ENCODE measurements at places on chromosomes 6 and 20.

- no peak for DNase-seq
These were observed 17.4 kb upstream of the PRDM13 start for GRCh38 chr6:99589290-99589672.

DNA sequence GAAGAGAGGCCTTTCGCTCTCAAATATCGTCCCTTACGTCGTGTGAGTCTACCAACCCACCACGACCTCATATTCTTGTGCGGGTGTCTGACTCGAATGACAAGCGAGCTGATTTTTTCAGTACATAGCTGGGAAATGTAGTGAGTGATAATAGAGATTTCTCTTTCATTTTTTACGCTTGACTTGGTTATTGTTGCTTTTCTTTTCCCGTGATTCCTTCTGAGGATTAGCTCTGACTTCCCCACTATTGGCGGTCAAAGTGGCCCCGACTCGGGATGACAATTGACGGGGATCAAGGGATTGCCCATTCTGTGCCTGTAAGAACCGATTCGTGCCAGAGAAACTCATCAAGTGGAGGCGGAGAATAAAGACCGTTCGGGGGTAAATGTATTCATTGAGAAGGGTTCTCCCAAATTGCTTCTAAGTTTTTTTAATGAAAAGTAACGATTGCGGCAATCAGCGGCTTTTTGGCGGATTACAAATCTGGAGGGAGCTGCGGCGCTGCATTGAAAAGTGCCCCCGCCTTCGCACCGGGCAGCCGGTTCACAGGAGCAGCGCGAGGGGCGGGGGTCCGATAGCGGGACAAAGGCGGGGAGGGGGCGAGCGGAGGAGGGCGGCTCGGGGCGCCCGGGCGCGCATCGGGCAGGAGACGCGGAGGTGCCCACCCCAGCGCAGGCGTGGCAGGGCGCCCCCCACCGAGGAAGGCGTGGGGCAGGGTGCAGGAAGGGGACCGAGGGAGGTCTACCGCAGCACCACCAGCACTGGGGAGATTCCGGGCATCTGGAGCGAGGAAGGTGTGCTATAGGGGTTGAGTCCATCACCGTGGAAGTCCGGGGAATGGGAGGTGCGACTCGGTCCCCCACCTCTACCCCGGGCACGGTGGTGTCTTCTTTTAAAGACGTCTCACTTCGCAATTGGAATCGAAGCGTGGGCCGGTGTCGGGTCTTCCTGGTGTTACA is 44.5 kb upstream of the OSTM1 start:
- no peak for DNase-seq

DNA sequence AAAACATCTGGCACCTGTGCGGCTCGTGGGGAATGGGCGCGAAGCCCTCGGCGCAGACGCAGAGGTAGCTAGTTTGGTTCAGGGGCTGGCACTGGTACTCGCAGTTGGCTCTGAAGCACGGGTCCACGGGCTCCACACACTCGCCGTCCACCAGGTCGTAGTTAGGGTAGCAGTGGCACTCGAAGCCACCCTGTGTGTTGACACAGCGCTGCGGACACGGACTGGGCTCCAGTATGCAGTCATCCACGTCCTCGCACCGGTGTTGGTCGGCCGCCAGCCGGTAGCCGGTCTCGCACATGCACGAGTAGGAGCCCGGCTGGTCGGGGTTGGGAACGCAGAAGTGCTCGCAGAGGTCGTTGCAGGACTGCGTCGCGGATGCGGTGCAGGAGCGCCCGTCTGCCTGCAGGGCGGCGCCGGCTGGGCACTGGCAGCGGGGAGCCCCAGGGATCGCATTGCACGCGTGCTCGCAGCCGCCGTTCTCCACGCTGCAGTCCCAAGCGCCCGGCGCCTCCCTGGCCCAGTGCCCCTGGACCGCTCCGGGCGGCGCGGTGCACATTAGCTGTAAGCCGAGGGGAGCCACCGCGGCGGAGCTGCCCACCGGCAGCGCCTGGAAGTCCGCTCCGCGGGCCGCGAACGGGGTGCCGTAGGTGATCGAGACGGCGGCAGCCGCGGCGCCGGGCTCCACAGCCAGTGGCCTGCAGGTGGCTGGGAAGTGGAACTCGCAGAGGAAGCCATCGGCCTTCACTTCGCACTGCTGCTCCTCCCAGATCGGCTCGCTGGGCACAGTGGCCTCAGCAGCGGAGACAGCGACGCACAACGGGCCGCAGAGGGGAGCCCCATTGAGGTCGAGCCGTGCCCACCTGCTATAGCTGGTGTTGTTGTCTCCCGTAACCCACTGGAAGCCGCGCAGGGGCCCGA is 930 bp downstream of the THBD start:
- peak; percentile 37 for DNase-seq

- DNase-seq, result no peak
These were observed 689 bp upstream of the KCNB1 start for GRCh38 chr20:49483018-49483695.

GRCh38 chr20:32541323-32542258 is 43.5 kb downstream of the NOL4L start:
- no peak for DNase-seq

- peak; percentile 94 for DNase-seq
These were observed 18.6 kb upstream of the SLCO4A1 start for GRCh38 chr20:62623488-62624324.

GRCh38 chr6:56247654-56248122 is 308 bp upstream of the COL21A1 start:
- DNase-seq, result no peak

GRCh38 chr6:68711386-68712000 is 76.4 kb downstream of the ADGRB3 start:
- no peak for DNase-seq

DNA sequence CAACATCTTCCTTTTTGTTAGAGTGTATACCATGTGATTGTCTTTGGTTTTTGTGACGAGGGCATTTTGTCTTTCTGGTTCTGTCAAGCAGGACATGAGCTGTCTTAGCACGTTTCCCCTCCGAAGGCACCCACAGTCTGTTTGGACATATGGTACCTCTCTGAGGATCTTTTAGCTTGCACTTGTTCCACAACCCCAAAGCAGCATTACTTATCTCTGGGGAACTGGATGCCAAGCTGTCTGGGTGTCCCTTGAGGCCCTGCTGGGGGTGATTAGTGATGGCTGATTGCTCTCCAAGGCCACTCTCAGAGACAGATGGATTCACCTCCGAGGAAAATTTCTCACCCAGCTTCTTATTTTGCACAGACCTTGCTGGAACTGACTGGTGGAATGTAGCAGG is 445.0 kb upstream of the CHD6 start:
- no peak for DNase-seq

DNA sequence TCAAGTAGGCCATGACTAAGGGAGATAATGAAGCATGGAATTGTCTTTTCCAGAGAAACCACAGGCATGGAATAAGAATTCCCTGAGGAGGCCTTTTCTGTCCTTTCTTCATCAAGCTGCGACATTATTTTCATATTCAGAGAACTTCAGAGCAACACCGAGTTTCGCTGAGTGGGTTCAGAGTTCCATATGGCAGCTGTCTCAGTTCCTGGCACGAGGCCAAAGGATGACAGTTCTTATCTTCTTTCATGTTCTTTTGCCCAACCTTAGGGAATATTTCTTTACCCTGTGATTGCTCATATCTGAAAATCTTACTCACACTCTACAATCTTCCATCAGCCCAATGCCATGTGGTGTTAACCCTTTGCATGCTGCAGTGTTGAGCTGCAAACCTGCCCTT is 135.3 kb upstream of the BMP2 start:
- DNase-seq, result no peak

- DNase-seq, result peak; percentile 42
These were observed 942 bp downstream of the ACAT2 start for GRCh38 chr6:159762681-159763293.

DNA sequence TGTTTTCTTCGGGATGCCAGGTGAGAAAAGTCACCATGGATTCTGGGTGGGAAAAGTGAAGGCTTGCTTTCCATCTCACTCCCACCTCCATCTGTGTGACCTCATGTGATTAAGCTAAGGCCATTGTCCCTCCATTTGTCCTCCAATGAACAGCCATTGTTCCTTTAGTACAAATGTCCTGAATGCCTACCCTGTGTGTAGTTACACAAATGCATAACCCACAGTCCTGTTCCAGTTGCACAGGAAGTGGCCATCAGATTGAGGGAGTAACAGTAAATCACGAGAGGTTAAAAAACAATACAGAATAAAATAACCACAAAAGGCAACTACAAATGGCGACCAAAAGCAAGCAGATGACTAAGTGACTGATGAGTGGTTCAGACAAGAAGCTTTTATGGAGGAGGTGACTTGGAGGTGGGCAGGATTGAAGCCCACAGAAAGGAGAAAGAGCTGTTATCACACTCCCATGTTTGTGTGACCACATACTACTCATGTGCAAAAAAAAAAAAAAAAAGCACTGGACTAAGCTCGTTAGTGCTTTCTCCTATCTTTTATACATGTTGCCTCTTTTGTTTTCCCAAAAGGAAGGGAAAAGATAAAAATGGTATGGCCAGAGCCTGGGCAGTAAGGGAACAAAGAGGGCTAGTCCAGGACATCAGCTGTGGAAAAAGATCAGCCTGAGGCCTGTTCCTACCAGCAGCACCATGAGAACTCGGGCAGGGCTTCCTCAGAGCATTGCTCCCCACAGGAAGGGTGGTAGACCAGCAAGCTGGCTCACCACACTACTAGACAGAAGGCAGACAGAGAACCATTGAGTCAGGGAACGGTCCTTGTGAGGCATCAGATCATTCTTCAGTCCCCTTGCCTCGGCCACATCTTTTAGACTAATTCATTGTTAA is 111.0 kb downstream of the TFAP2A start:
- no peak for DNase-seq

DNA sequence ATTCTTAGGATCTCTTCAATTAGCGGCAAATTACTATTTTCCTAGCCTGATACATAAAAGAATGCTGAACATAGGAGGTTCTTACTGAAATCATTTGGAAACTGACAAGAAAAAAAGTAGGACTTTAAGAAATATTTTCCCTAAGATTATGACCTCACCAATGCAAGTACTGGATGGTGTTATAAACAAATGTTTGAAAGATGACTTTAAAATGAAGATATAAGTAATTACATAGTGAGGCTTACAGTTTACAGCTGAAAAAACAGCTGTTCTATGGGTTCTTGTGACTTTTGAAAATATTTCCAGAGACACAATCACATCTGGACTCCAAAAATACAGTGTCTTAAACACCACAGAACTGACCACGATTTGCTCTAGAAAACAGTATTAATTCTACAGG is 64.9 kb downstream of the ADAT2 start:
- DNase-seq, result no peak

- DNase-seq, result no peak
These were observed 86.0 kb downstream of the PTPN1 start for GRCh38 chr20:50595988-50596693.

DNA sequence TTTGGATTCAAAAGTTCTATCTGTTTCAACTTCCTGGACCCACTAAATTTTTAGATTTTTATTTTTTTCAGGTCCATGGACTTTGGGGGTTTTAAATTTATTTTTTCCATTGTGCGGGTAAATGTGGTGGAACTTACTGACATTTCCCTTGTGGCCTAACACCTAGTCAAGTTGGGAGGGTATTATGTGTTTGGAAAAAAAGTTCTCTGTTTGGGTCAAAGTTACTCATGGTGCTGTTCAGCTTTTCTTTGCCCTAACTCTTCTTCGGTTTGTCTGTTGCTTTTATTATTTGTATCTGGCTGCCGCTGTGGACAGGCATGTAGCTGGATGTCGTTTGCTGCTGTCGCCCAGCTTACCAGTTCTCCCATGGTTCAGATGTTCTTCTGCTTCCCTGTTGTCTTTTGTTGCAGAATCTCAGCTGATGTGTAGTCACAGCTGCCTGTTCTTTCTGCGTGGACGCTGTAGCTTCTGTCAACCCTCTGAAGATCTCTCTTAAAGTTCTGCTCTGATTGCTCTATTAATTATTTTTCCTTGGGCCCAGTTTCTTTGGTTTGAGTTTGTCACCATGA is 7.9 kb downstream of the IGF2R start:
- no peak for DNase-seq

- no peak for DNase-seq
These were observed 62.0 kb upstream of the TOP1 start for GRCh38 chr20:40966516-40967185.

- DNase-seq, result no peak
These were observed 100.0 kb downstream of the SOBP start for GRCh38 chr6:107589934-107590333.

- DNase-seq, result no peak
These were observed 21.4 kb upstream of the NELFCD start for GRCh38 chr20:58959652-58960051.

DNA sequence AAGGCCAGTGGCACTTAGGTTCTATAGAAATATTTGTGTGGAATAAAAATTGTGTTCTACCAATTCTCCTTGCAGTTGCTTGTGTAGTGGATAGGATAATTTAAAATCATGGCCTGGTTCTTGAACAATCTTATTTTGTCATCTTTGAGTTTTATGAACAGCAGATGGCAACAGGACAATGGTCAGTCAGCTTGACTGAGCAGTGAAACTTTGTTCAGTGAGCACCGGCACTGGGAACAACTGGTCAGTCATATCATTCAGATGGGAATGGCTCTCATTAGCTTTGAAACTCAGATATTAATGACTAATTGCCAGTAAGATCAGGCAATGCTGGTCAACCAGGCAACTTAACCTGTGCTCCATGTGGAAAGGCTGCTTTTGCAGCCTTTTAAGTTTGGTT is 129.2 kb downstream of the BCKDHB start:
- no peak for DNase-seq

GRCh38 chr6:89749918-89750317 is 69.7 kb downstream of the MDN1 start:
- no peak for DNase-seq

GRCh38 chr6:12339808-12340487 is 49.8 kb downstream of the EDN1 start:
- DNase-seq, result no peak

DNA sequence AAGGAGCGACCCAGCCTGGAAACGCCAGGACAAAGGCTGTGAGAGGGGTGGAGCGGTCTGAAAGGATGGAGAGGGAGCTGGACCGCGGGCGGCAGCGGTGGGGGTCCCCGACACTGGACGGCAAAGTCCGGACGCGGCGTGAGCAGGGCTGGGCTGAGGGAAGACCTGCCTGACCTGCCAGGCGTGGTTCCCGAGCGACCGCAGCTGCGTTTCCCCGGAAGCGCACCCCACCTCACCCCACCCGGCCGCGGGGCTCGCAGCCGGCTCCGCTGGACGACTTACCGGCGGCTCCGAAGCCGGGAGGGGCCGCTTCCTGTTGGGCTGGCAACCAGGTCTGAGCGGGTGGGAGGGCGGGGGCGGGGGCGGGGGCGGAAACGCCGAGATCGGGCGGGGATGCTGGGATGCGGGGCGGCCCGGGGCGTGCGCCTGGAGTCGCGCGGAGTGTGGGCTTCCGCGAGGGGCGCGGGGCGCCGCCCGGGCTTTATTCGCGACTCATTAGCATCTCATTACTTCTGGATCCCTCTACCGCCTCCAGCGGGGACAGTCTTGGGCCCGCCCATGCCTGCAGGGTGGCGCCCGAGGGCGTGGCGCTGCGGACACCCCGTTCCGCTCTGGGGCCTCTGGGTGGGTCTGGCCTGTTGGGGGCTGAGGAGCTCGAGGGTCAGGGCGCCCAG is at the start of gene MICAL1:
Gene MICAL1 (minus strand): TSS at position 336 of the 674 bp plus-strand sequence. CDS start 1,576 bp downstream, outside the sequence.
- peak; percentile 78 for DNase-seq

- DNase-seq, result no peak
These were observed 84.7 kb upstream of the ELOVL5 start for GRCh38 chr6:53433261-53433950.

GRCh38 chr6:8736156-8736895 is 301.0 kb upstream of the SLC35B3 start:
- DNase-seq, result no peak

Measured in activated CD4-positive, alpha-beta memory T cell treated with anti-CD3 and anti-CD28 coated beads for 36 hours (primary cell).